ENCODE measurements at places on chromosomes 6 and 20. TPM values are rescaled to one million over a fixed set of nuclear protein-coding genes. Genes with fewer than 3 reads are reported as not detected.

Gene SLC26A8
- 0.07 TPM for total RNA-seq

Gene NOX3
- not detected for total RNA-seq

Gene POM121L2
- total RNA-seq = not detected

Gene THBS2
- 2,099 TPM for total RNA-seq

Gene MYB
- 0.33 TPM for total RNA-seq

Gene NR2E1
- not detected for total RNA-seq

Gene PLA2G7
- not detected for total RNA-seq

Gene UNC5CL
- total RNA-seq = 0.07 TPM

Gene SNAP25
- total RNA-seq = 0.53 TPM

Gene SOX18
- total RNA-seq = 0.07 TPM

Gene C6orf141
- not detected for total RNA-seq

Gene PBOV1
- total RNA-seq = not detected

Gene MYLK2
- 0.07 TPM for total RNA-seq

Gene DLL1
- total RNA-seq = 0.78 TPM

Gene MMP24OS
- 27.7 TPM for total RNA-seq

Gene PXT1
- 0.13 TPM for total RNA-seq

Gene EPHA7
- total RNA-seq = 0.07 TPM

Gene SLC35D3
- total RNA-seq = not detected

Gene GLP1R
- total RNA-seq = not detected

Gene HLA-A
- 579 TPM for total RNA-seq

Gene SMOC2
- total RNA-seq = 0.13 TPM

Gene OR2H1
- not detected for total RNA-seq

Gene NRSN1
- total RNA-seq = not detected

Gene TUBB2B
- 3.9 TPM for total RNA-seq

Gene MRPS10
- 36.2 TPM for total RNA-seq

Gene CSNK2B
- total RNA-seq = 75.1 TPM

All from smooth muscle cell of the pulmonary artery (primary cell).